CD4-positive, alpha-beta memory T cell (primary cell): ENCODE measurements at places on chromosomes 2 and 18. TPM values are rescaled to one million over a fixed set of nuclear protein-coding genes. Genes with fewer than 3 reads are reported as not detected.

Gene HOXD1
- total RNA-seq, result not detected

DNA sequence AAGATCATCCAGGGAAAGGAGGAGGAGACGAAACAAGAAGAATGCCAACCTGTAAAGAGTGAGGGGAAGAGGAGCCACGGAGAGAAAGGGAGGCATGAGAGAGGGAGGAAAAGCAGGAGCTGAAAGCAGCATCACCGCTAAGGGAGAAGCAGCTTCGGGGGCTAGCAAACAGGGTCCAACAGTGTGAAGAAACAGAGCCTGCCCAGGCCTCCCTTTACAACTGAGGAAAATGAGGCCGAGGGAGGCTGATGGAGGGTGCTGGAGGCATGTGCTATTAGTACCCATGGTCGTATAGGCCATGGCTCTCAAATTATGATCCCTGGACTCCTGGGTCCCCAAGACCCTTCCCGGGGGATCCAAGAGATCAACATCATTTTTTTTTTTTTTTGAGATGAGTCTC is 50.4 kb upstream of the ASPRV1 start:
- no peak overlapping the region for H3K4me3 ChIP-seq
- H3K36me3 ChIP-seq, result no peaks in the 10 kb centered on the region
- no peak for DNase-seq
- H3K27ac ChIP-seq, result no peak overlapping the region

DNA sequence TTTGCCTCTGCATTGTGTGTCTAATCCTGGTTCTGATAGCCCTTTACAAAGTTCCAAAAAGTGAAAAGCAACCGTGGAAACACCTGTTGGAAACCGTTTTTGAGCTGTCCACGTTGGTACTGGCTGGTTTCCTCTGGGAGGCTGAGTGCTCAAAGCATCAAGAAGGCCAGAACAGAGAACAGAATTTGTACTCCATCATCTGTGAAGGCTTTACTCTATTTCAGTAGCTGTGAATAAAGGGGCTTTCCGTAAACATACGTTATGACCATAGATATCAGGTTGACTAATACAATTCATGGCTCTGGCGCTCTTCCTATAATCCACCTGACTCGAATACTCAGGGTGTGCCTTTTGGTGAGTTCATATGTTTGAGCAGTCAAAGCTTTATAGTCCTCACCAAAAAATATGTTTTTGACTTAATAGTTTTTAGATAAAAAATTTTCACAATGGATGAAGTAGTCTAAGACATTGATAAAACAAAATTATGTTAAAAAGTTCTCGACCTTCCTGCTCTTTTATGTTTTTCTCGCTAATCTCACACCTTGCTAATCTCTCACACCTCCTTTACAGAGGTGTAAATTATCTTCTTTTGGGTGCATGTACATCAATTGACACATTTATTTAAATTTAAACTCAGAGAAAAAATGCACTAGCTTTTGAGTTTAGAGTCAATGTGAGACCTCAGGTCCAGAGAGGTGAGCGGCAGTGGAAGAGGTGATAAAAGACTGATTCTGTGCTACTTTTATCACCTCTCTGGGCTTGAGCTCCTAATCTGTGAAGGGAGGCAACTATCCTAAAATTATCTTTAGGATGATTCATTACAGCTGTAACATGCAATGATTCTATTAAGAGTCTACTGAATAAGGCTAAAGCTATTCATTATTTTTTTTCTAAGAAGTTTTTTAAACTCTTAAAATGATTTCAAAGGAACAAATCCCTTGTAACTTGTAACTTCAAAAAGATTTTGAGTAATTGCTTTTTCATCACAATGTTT is 65.3 kb downstream of the CXCR4 start:
- H3K4me1 ChIP-seq, result peaks cover 93% of the 10 kb centered on the region
- H3K27me3 ChIP-seq, result no peaks in the 10 kb centered on the region
- DNase-seq, result peak; percentile 38
- no peak overlapping the region for H3K4me3 ChIP-seq

DNA sequence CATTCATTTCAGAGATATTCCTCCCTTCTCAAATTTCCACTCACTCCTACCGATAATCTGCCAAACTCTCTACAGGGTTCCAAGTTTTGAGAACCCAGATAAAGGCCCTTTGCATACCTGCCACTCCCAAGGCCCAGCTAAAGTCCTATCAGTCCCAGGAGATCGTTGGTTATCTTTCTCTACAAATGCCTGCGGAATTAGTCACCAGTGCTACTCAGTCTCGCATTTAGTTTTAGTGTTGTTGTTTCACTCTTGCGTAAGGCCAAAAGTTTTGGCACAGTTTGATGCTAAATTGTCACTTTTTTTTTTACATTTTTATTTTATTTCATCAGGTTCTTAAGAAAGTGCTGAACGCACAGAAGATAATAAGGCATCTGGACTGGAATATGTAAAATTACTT is 29.2 kb upstream of the SETBP1 start:
- H3K4me3 ChIP-seq, result no peak overlapping the region
- no peak for DNase-seq
- no peaks in the 10 kb centered on the region for H3K27me3 ChIP-seq
- H3K36me3 ChIP-seq, result no peaks in the 10 kb centered on the region
- H3K4me1 ChIP-seq, result no peaks in the 10 kb centered on the region
- no peak overlapping the region for H3K27ac ChIP-seq

DNA sequence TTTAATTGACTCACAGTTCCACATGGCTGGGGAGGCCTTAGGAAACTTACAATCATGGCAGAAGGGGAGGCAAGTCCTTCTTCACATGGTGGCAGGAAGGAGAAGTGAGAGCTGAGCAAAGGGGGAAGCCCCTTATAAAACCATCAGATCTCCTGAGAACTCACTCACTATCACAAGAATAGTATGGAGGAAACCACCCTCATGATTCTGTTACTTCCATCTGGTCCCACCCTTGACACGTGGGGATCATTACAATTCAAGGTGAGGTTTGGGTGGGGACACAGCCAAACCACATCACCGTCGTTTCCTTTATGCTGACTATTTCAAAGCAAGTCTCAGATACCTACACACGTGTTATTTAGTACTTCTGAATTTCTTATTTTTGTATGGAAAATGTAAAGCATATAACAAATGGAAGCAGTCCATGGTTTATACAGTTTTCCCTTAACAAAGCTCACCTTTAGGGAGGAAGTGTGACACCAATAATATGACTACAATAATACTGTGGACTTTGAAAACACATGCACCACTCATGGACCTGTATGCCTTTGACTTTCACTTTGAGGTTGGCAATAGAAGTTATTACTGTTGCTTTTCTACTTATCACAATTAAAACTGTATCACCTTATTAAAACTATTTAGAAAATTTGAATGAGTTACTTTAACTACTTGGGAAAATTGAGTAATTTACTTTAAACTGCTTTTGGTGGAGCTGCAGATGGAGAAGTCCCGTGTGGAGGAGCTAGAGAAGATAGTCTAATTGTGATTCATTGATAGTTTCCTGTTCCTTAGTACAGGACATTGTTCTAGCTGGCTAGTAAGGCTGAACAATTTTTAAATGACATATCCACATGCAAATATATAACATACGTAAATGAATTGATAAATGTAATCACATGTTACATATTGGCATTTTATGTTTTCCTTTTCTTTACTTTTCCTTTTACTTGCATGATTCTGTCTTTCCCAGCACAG is 37.3 kb downstream of the MTCL1 start:
- H3K27ac ChIP-seq, result no peak overlapping the region
- peaks cover 46% of the 10 kb centered on the region for H3K4me1 ChIP-seq
- H3K27me3 ChIP-seq, result no peaks in the 10 kb centered on the region
- no peak overlapping the region for H3K4me3 ChIP-seq
- DNase-seq, result peak; percentile 49

DNA sequence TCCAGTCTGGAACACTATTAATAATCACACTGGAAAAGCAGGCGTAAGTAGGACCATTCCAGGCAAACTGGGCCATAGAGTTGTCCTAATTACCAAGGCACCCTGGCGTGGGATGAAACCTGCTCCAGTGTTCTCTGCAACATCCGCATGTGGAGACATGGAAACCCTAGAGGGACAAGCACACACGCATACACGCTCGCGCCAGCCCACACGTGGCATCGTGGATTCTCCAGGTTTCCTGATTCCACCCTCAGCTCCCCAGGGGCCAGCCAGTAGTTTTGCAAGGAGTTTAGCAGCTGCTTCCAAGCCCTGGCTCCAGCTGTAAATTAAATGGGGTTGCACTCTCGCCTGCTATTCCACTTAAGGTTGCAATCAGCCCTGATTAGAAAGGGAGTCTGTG is 127.7 kb downstream of the DYSF start:
- no peaks in the 10 kb centered on the region for H3K36me3 ChIP-seq
- DNase-seq, result no peak
- no peak overlapping the region for H3K4me3 ChIP-seq
- H3K27me3 ChIP-seq, result no peaks in the 10 kb centered on the region
- H3K27ac ChIP-seq, result no peak overlapping the region
- H3K4me1 ChIP-seq, result no peaks in the 10 kb centered on the region
